ENCODE measurements at places on chromosomes 7 and 10.

GRCh38 chr10:113094114-113094486 is 144.1 kb downstream of the TCF7L2 start:
- no peak for DNase-seq

DNA sequence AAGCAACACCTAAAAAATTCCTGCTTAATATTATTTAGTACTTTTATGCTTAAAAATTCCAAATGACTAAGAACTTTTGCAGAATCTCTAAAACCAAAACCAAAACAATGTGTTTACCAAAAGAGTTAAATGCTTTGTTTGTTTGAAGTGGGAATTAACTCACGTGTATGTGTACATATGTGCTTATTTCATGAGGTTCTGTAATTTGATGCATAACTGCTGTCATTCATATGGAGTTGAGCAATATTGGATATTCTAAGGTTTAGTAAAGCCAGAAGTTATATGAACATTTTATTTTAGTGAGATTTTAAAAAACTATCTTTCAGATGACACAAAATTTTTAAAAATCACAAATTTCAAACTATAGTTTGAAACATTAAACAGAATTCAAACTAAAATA is 157.1 kb downstream of the PIP4K2A start:
- DNase-seq, result no peak

- no peak for DNase-seq
Observed at GRCh38 chr10:19913987-19914386, 97.8 kb downstream of the PLXDC2 start.

DNA sequence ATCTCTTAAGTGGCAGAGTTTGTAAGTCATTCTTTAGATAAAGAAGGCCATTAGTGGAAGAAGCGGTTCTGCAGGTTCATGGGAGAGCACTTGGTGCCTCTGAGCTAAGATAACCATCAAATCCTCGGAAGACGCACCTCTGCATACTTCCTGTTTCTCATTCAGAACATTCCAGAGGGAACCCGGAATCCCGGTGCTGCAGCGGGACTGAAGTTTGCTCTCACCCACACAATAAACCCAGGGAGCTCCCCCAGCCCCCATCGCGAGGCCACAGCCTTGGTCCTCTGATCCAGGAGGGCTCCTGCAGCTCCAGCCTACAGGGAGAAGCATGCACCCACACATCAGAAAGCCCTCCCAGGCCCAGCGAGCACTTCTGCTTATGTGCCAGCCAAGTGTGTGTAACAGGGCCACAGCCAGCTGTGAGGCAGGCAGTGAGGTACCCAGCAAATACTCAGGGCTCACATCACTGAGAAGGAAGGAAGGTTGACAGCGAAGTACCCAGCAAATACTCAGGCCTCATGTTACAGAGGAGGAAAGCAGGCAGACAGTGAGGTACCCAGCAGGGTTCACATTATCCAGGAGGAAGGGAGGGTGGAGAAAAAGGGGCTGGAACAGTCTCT is 142.4 kb downstream of the DIP2C start:
- DNase-seq, result peak; percentile 12

DNA sequence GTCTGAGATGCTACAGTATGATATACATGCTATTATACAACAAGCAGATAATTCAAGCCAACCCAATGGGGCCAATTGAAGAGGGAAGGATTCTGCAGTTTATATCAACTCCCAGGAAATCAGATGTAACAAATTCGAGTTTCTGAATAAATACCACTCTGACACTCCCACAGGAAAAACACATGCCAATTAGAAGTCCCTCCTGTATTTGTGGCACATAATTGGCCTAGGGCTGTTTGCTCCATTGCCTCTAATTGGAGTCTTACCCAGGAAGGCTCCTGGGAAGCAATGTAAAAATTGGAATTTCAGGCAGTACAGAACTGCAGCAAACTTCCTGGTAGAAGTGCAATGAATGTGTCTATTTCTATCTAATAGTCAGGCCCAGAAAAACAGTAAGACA is 4.7 kb downstream of the PPA1 start:
- DNase-seq, result no peak

DNA sequence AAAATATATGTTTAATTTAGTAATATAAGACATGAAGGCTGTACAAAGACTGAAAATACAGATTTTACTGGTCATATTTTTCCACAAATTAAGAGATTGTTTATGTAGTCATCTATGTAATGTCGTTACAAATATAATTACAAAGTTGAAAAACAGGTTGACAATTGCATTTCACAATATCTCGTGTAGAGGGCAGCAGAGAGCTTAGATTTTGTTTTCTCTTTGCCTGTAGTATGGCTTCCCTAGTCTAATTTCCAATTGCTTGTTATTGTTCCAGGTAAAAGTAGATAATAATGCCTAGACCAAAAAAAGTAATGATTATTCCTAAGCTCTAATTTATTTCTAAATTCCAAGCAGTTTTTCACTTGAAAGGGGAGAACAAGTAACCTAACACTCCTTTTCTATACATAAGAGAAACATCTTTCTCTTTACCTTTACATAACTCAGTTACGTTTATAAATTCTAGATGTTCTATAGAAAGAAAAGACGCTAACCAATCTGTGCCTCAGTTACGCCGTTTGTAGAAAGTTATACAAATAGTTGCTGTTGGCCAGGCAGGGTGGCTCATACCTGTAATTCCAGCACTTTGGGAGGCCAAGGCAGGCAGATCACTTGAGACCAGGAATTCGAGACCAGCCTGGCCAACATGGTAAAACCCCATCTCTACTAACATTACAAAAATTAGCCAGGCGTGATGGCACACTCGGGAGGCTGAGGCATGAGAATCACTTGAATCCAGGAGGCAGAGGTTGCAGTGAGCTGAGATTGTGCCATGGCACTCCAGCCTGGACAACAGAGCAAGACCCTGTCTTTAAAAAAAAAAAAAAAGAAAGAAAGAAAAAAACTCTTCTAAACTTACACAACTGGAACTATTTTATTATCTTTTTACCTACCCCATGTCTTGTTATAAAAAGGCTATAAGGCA is 30.0 kb downstream of the NET1 start:
- DNase-seq, result peak; percentile 64
